Left lung (tissue), 14 donors: ENCODE measurements at places on chromosomes 12 and 14. TPM values are rescaled to one million over a fixed set of nuclear protein-coding genes. Genes with fewer than 3 reads are reported as not detected.
A peak's percentile ranks its signal among the peaks of the same experiment; 100 is the strongest.

DNA sequence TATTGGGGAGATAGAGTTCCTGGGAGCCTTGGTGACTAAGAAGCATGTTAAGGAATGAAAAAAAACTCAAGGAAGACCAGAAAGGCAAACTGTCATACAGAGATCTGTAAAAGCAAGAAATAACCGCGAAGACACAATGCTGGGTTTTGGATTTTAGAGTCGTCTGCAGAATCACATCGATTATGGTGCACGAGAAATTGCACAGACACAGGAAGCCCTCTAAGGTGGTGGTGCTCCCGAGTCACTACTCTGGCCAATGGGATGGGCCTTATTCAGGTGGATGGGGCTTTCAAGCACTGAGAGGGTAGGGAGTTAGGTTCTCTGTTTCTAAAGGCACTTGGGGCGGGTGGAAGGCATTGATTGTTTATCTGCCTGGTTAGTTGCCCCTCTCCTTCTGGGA is 10.3 kb upstream of the FLVCR2 start:
- DNase-seq: no peak
- H3K27me3 ChIP-seq: no peaks in the 10 kb centered on the region
- H3K4me1 ChIP-seq: peaks cover 4% of the 10 kb centered on the region
- H3K27ac ChIP-seq: no peak overlapping the region
- no peaks in the 10 kb centered on the region for H3K36me3 ChIP-seq
- no peak overlapping the region for H3K4me3 ChIP-seq

DNA sequence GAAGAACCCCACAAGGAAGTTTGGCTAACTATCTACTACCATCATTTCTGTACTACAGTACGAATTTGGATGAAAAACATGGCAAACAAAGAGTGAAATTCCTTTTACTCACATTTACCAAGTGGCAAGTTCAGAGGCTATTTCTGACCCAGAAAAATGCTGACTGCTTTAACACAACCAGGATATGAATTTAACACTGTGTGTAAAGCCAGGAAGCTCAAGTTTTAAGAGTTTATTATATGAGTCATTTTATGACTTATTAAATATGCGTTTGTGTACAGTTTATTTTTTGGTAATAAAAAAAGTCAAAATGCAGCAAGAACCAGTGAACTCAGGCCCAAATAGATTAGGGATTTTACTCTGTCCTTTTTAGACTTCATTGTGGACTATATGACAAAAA is 58.4 kb upstream of the STAC3 start:
- no peaks in the 10 kb centered on the region for H3K4me1 ChIP-seq
- no peak overlapping the region for H3K27ac ChIP-seq
- no peaks in the 10 kb centered on the region for H3K27me3 ChIP-seq
- H3K4me3 ChIP-seq: no peak overlapping the region

DNA sequence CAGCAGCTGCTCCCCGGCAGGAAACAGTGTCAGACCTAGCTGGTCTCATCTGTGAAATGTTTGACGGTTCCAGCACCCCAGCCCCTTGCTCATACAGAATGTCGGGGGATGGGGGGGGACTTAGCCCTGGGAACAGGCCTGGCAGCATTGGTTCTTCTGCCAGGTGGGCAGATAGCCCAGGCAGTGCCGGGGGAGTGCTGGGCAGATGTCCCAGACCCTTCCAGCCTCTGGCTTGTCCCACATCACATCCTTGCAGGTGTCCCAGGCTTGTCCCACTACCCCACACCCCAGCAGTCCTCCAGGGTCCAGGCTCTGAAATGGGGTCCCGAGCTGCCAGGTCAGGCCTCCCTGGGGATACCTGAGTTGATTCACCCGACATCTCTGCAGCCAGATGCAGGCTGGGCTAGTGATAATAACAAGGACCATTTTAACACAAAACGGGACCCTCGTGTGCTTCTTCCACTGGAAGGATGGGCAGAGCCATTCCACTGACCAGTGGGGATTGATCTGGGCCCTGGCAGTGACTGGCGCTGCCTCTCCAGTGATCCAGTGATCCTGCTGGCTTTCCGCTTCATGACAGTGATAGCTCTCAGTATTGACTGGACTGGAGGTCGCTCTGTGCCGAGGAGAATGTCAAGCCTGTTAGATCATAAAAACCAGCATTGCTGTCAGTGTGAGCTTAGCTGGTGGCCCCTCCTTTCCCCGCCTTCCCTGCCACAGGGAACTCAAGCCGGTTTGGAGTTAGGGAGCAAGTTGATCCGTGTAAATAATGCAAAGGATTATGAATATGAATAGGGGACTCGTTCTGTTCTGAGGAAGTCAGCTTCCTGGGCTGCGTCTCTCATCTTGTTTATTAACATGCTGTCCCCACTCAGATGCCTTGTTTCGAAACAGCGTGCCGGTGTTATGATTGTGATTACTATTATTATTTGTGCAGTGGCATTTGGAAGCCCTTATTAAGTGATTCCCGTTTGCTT is 180.6 kb downstream of the AACS start:
- H3K4me3 ChIP-seq: no peak overlapping the region
- DNase-seq: no peak
- no peaks in the 10 kb centered on the region for H3K36me3 ChIP-seq
- H3K27me3 ChIP-seq: no peaks in the 10 kb centered on the region
- H3K4me1 ChIP-seq: no peaks in the 10 kb centered on the region

DNA sequence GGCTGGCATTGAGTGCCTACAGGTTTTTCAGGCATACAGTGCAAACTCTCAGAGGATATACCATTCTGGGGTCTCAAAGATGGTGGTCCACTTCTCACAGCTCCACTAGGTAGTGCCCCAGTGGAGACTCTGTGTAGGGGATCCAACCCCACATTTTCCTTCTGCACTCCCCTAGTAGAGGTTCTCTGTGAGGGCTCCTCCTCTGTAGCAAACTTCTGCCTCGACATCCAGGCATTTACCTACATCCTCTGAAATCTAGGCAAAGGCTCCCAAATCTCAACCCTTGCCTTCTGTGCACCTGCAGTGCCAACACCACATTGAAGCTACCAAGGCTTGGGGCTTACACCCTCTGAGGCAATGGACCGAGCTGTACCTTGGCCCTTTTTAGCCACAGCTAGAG is 179.2 kb downstream of the CCDC91 start:
- H3K27me3 ChIP-seq: no peaks in the 10 kb centered on the region
- H3K36me3 ChIP-seq: no peaks in the 10 kb centered on the region
- no peaks in the 10 kb centered on the region for H3K4me1 ChIP-seq
- no peak overlapping the region for H3K4me3 ChIP-seq

GRCh38 chr14:23006544-23007419 is 3.2 kb downstream of the C14orf93 start:
- DNase-seq: peak; percentile 96
- H3K4me3 ChIP-seq: peak overlapping the region; percentile 57
- no peaks in the 10 kb centered on the region for H3K27me3 ChIP-seq
- peak overlapping the region; percentile 97 for H3K27ac ChIP-seq
- peaks cover 30% of the 10 kb centered on the region for H3K4me1 ChIP-seq

- no peak for DNase-seq
- H3K27ac ChIP-seq: no peak overlapping the region
- H3K36me3 ChIP-seq: no peaks in the 10 kb centered on the region
- H3K27me3 ChIP-seq: no peaks in the 10 kb centered on the region
- peaks cover 5% of the 10 kb centered on the region for H3K4me1 ChIP-seq
Measured at GRCh38 chr12:51065530-51065929, 17.4 kb downstream of the LETMD1 start.

The CCDC196 gene
- 0.18 TPM for polyA plus RNA-seq

The CAPZA3 gene
- polyA plus RNA-seq: 1.2 TPM
